ENCODE measurements at places on chromosomes 7 and 10.

DNA sequence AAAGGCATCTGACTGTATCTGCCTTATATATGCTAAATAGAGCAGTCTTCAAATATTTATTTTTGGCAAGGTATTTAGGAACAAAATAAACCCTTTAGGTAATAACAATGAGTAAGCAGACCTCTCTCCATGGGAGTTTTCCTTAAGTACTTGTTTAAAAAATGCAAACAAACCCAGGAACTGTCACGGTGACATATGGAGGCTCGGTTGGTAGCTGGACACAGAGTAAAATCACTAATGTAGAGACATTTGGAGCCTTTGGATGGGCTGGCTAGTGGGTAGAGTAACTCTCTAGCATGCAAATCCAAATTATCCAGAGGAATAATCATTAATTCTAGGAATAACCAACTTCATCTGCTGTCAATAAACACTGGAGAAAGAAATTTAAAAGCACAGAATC is 71.6 kb upstream of the LAMB4 start:
- DNase-seq: no peak

DNA sequence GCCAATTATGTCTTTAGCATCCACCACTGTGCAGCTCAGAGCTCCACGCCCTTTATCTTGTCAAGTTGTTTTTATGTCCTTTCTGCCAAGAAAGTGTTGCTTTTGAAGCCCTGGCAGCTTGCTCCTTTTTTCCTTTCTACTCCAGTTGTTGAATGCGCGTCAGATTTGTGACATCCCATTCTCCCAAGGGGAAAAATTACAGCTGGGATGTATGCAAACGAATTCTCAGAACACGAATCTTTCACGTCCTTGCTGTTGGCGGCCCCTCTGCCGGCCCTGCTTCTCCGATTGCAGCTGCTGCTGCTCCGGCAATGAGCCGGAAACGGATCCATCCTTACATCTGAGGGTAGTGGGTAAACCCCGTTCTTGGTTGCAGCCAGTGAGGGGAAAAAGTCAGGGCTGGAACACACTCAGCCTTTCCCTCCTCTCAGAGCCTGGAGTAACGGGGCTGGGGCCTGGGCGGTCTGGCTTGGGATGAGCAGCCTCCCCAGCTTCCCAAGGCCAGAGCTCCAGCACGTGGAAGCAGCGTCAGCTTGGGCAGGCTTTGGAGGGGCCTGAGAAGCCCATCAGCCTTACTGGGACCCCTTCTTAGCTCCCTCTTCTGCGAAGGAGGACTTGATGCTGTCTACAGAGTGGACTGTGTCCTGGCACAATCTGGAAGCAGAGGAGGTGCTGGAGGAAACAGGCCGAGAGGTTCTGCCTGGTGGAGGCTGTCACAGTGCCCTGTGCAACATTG is 79.0 kb upstream of the CHST15 start:
- no peak for DNase-seq

DNA sequence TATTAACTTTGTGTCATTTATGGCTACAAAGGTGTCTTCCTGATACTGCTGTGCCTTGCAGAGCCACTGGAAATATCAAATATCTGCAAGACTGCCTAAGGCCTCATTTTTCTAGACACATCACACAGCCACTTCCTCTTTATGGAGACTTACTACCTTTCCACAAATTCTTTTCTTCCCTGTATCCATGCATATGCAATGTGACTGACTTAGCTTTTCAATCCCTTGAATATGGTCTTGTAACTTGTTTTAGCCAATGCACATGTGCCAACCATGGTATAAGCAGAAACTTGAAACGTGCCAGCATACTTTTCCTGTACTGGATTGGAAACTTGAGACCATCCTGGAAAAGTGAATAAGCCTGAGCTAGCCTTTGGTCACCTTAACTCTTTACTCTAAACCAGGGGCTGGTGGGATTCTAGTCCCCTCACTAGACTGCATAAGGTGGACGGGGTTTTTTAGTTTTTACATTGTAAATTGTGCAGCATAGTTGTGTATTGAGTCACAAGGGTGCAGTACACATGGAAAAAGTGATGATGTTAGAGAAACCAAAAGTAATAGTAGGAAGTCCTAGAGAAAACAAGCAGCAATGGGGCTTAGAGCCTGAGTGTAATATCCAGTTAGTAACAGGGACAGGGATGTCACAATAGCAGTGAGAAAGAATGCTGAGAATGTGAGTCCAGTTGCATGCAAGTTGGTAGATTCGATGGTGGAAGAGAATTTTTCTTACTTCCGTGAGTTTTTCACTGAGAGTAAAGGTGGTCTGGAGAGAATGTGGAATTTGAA is 879.5 kb downstream of the SORCS1 start:
- DNase-seq: no peak

- DNase-seq: peak; percentile 9
Measured at GRCh38 chr7:135335628-135336139, 102.0 kb downstream of the STRA8 start.

DNA sequence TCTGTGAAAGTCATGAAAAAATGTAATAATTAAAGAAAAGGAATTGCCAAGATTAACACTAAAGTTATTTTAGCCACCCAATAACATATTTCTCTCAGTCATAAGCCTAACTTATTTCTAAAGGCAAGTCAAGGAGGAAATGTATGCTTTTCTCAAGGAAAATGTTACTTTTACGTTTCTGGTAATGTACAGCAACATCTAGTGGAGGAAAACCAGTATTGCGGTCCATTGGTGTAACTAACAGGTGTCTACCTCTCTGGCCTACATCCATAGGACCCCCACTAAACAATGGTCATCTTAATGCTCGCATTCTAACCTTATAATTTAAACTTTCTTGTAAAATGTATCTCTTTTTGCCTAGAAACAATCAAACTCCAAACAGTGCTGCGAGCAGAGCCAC is 437.5 kb downstream of the KIF20B start:
- DNase-seq: no peak

- no peak for DNase-seq
Measured at GRCh38 chr7:158066085-158066484, 521.5 kb downstream of the PTPRN2 start.

- no peak for DNase-seq
Measured at GRCh38 chr7:129644634-129645230, 33.2 kb downstream of the NRF1 start.

- DNase-seq: no peak
Measured at GRCh38 chr10:121500701-121501332, 97.4 kb downstream of the FGFR2 start.

- DNase-seq: no peak
Measured at GRCh38 chr10:100008142-100008522, 1.6 kb downstream of the DNMBP start.

GRCh38 chr10:126935263-126935946 is 30.2 kb downstream of the DOCK1 start:
- DNase-seq: no peak

DNA sequence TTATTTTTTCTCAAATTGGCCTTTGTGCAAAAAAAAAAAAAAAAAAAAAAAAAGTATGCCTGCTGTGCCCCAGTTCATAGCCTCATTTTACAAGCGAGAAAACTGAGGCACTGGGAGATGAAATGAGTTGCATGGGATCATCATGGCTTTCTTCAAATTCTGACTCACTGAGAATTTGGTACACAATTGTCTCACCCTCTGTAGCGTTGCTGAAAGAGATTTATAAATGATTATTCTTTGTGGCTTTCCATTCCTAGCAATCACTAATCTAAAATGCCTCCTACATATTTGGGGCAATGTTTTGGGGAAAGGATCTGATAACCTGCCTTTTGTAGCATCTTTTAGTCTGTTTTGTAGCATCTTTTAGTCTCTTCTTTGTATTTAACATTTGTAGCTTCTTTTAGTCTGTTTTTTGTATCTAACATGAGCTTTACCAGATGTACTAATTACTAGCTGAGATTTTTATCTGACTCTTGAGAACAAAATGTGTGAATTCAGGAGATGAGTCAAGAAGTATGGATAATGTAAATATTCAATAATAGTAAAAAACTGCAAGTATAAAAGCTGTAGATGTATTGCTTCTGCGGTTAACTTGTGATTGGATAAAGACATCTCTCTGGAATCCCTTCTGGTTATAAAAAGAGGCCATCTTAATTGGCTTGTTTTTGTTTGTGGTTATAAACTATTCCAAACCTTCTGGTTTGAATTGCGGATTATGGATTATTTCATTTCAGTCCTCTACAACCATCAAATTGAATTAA is 161.4 kb downstream of the ARID5B start:
- DNase-seq: no peak

DNA sequence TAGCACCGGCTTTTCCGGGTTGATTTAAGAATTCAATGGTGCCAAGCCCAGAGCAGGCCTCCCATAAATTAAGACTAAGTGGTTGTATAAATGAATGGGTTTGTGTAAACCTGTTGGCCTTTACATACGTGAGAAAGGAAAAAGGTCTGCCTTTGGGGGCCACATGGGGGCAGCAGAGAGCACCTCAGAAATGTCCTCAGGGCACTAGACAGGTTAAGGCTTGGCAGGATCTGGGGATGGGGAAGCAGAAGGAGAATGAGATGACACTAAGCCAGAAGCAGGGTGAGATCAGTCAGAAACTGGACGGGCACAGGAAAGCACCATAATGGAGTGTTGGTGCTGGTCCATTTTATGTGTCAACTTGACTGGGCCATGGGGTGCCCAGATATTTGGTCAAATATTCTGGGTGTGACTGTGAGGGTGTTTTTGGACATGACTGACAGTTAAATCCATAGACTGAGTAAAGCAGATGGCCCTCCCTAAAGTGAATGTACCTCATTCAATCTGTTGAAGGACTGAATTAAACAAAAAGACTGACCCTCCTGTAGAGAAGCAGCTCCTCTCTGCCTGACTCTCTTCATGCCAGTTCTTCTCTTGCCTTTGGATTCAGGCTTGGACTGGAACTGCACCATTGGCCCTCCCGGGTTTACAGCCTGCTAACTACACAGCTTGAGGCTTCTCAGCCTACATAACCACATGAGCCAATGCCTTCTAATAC is 58.9 kb downstream of the FRMPD2 start:
- DNase-seq: peak; percentile 5

GRCh38 chr7:138030679-138031351 is 28.9 kb upstream of the CREB3L2 start:
- DNase-seq: no peak

DNA sequence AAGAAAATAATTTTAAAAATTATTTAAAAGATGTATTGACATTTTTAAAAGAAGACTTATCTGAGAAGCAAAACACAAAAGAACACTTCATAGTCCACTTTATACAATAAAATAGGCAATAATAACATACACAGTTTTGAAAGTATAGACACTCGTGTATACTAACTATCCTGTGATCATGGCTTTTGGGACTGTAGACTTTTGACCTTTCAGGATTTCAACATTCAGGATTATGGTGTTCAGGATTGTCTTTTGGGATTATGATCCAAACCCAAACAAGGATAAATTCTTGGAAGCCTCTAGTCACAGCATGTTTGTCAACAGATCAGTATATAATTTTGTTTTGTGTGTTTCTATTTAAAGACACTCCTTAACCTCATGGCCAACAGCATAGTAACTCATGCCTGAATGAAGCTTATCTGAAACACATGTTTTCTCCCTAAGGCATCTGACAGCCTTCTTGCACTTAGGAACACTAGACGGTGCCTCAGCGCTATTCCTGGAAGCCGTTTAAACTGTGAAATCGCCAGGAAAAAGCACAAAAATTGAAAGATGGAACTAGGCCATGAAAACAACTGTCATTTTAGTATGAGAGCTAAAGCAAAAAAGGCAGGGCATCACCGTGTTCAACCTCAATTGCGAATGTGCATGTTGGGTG is 29.9 kb downstream of the GSAP start:
- no peak for DNase-seq

DNA sequence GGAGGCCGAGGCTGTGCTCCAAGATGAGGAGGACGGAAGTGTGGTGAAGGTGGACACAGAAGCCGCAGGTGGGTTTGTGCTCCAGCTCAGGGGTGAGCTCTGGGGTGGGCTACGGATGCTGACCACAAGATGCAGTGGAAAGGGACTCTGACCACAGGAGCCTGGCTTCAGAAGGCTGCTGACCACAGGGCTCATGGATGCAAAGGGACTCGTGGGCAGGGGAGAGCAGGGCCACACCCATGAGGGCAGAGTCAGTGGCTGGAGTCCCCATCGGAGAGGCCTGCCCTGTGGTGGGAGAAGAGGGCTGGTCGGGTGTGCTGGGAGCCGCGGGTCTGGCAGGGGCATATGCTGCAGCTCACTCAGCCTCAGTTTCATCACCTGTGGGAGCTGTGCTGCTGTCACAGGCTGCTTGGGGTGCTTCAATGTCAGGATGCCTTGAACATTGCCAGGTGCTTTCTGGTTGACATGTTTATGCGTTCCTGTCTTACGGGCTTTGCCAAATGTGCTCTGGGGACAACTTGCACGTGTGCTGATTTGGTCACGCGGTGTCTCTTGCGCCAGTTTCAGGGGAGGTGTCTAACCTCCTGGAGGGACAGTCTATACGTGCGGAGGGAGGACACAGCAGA is 13.7 kb downstream of the SCART1 start:
- DNase-seq: no peak

DNA sequence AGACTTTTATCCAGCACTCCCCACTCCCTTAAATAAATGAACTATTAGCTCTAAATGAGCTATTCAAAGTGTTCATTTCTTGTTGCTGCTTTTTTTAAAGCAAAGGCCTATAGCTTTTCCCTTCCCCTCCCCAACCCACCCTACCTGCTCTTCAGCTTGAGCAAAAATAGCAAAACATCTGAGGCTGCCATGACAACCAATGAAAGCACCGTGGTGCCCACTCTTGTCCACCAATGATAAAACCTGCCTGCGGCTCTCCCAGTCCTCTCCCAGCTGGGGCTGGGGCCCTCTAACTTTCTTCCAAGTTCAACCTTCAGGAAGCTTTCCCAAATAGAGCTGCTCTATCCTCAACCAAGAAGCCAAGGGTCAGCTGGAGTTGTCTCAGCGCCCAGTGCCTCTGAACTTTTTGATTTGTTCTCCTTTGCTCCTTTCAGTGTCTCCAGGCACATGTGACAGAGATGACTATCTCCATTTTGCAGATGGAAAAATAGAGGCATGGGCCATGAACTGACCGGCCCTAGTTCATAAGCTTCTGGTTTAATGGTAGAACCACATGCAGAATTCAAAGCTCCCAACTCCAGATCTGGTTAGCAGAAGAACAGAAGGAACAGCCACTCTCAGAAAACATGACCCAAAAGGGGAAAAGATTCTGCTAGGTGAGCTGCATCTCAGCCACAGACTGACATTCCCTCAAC is 47.7 kb downstream of the PIK3AP1 start:
- no peak for DNase-seq

DNA sequence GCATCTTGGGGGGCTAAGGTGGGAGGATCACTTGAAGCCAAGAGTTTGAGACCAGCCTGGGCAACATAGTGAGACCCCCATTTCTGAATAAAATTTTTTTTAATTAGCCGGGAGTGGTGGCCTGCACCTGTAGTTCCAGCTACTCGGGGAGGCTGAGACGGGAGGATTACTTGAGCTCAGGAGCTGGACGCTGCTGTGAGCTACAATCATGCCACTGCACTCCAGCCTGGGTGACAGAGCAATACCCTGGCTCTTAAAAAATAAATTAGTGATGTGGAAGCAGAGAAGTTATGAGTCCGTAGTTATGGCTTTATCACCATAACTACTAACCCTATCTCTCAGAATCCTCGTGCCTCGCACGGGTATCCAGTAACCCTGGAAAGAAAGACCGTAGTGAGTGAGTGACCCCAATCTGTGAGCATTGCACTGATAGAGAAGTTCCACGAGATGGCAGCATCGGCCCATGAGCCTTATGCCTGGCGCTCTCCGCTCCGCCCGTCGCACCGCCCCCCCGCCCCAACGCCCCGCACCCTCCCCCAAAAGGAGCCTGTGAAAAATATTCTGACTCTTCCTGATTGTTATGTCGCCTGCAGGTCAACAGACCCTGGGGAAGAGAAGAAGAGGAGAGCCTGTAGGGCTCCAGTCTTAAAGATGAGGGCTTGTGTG is 4.9 kb upstream of the SLC29A3 start:
- no peak for DNase-seq

Measured in stimulated activated CD8-positive, alpha-beta memory T cell treated with anti-CD3 and anti-CD28 coated beads, Interleukin-7, amount 100 ng/mL, for 48 hours (primary cell).